ENCODE measurements at places on chromosomes 3 and 15.

GRCh38 chr3:132595014-132595413 is 2.1 kb upstream of the ACKR4 start:
- DNase-seq, result peak; percentile 48

- DNase-seq, result peak; percentile 81
These were observed 50.7 kb downstream of the CLDN11 start for GRCh38 chr3:170469151-170470062.

GRCh38 chr15:70829371-70830166 is 24.4 kb downstream of the LARP6 start:
- DNase-seq, result no peak

GRCh38 chr15:64472161-64472560 is 11.8 kb downstream of the ZNF609 start:
- no peak for DNase-seq

DNA sequence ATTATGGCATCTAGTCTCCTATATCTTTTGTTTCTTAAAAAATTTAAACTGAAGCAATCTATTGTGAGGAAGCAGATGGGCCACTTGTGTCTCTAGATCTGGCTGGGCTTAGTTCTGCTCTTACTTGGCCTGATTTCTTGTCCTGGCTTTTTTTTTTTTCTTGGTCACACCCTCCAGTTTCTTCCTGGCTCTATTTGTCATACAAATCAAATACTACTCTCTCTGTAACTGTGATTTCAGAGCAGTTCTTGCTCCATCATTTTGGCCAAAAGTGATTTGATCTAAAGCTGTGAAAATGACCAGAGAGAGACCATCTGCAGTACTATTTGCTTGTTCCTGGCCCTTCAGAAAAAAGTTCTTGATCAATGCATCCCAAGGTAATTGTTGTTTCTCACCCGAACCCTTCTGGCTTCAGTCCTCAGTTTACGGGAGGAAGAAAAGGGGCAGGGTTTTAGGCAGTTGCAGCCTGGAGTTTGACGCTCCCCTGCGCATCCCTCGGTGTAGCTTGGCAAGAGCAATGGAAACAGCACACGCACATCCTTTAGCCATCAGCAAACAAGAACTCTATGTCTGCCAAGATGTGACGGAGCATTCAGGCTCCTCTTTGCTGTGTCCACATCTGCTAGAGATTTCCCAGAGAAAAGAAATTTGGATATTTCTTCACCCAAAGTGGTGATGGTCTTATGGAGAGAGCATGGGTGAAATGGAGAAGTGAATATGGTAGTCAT is 31.6 kb downstream of the CHST2 start:
- no peak for DNase-seq

GRCh38 chr3:97417-98258 is 98.9 kb upstream of the CHL1 start:
- DNase-seq, result no peak

DNA sequence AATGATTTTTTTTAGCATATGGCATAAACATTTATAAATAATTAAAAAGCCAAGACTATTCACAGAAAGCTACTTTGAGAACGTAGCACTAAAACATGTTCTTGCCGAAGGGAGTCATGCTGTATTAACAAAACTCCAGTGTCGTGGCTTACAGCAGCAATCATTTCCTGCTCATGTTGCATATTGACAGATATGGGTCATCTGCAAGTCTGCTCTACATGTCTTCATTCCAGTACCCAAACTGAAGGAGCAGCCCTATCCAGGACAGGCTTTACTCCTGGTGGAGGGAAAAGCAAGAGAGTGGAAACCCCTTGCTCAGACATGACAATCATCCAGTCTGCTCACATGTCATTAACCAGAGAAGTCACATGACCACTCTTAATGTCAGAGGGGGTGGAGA is 87.6 kb downstream of the NEK11 start:
- peak; percentile 1 for DNase-seq

GRCh38 chr3:43287500-43287873 is 1.1 kb downstream of the SNRK start:
- DNase-seq, result no peak

DNA sequence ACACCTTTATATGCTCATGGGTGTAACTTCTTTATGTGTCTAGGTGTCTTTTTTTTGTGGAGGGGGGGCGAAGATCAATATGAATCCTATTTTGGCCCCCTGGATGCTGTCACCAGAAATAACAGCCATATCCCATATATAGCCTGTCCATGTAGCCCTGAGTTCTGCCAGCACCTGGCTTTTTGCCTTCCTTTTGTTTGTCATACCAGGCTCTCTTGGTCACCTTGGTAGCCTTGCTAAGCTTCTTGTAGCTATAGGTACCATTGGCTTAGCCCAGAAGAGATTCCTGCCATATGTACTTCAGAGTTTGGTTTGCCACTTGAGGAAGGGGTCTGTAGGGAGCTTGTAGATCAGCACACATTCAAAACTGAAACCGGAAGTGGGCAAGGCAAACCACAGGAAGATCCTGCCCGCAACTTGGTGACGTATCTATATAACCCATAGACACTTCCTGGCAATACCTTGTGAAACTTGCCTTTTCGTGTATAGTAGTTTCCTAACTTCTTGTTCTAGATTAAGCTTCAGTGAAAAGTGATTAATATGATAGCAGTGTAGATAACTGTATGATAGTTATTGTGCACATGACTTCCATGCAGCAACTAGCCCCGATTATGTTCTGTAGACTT is 11.9 kb downstream of the RASA2 start:
- DNase-seq, result no peak

DNA sequence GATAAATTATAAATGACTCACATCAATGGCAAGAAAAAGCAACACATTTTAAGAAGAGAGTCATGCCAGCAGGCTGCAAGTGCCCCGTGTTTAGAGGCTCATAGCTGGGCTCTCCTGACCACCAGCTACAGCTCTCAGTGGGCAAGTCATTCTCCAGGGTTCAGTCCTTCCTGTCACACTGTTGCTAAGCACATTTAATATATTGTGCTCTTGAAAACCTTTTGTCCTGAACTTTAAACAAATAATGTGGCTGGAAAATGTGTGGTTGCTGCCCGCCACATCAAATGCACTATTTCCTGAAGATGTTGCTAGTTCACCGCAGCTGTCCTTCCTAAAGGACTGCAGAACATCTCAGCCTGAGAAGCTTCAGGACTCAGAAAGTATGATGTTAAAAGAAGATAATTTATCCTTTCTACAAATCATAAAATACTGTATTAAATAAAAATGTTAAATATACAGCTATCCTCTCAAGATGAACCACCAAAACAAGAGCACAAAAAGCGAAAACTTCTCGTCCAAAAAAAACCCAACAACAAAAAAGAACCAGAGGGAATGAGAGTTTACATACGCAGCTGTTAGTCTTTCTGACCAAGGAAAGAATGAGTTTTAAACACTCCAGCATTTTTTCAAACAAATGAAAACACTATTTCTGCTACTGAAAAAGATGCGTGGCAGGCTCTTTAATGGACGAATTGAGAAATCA is 951 bp downstream of the TARS3 start:
- no peak for DNase-seq

DNA sequence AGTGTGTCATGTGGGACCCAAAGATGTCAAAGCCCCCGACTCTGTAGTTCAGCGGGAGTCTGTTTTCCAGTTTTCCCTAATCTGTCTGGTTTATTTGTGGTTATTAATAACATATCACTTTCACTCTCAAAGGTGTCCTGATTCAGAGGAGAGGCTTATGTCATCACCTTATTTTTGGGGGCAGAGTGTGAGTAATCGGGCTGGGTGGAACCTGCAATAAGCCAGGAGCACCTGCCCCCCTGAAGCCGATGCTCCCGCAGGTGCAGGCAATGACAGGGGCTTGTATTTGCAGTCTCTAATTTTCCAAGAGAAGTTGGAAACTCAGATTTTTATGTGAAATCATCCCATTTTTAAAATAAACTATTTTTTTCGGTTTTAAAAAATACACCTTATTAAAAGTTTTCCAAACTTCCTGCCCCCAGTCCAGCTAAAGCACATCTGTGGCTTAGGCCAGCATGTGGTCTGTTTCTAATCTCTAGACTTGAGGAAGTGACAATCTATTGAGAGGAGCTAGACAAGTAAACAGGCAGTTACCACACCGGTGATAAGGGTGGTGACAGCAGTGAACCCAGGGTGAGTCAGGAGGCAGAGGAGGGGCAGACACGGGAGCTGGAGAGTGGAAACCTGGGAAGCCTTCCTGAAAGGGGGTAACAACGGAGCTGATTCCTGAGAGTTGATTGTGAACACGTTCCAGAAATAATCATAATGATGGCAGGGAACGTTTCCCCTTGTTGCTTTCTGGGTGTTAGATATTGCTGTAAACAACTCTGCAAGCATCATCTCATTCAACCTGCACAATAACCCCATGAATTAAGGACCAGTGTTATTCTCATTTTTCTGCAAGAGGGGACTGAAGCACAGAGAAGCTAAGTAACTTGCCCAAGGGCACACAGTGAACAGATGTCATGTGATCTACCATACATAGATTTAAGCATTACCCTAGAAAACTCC is 37.2 kb downstream of the BHLHE40 start:
- DNase-seq, result no peak

DNA sequence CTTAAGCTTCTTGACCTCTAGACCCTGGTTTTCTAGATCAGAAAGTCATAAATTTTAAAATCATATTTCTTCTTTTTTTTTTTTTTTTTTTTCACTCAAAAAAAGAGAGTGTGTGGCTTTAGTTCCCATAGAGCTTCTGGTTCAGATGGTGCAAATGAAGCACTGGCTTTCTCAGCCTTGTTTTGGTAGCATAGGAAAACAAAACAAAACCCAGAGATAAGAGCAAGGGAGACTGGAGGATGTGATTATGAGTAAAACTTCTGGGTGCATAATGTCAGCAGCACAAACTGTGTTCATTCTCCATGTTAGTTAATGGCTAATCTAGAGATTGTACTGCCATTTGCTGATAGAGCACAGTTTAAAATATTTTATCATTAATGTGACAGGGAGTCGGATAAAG is 55.4 kb downstream of the RARB start:
- DNase-seq, result no peak

DNA sequence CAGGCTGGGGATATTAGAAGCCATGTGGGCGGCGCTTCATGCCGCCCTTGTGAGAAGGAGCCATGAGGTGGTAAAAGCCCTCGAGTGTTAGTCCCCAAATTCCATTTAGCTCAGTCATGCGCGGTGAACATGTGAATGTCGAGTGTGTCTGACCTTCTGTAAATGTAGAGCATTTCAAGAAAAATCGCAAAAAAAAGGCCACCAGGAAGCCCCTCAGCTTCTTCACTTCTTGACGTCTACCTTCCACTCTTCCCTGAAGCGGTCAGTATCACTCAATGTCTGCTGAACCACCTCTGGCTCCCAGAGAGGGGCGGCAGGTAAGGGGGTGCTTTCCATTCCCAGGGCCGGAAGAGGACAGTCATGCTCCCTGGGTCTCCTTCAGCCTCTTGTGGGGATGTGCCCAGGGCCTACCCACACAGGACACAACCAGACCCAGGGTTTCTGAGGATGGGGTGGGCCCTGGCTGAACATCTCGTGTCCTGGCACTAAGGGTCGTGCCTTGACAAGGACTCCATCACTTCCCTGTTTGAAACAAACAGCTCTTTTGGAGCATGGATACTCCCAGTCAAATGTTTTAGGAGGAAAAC is 274.9 kb downstream of the FAM43A start:
- DNase-seq, result no peak

DNA sequence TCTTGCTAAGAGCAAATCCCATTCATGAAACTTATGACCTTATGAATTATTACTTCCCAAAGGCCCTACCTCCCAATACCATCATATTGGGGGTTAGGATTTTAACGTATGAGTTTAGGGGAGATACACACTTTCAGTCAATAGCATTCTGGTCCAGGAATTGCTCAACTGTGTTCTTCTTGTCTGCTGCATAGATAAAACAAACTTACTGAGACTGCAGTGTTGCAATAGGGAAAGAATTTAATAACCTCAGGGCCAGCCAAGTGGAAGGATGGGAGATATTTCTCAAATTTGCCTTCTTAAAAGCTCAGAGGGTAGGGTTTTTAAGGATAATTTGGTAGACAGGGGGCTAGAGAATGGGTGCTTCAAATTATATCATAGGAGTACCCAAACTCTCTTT is 625.8 kb downstream of the OTOL1 start:
- DNase-seq, result peak; percentile 25

DNA sequence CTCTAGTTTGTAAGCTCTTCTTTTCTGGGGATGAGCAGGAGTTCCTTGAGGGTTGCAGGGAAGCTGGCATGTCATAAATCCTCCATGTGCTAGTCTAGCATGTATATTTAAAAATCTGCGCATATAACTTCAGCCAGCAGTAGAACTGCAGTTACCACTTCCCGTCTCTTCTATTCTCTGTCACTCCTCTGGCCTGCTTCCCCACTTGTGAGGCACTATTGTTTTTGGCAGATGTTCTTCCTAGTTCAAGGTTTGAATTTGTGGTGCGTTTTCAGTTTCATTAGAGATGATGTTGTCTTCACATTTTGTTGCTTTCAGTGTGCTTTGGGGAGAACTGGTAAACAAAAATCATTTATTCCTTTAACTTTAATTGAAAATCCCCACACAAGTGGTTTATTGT is 169.1 kb upstream of the ZPLD1 start:
- DNase-seq, result peak; percentile 9

- no peak for DNase-seq
These were observed 121.9 kb upstream of the ARHGEF3 start for GRCh38 chr3:56923526-56924224.

DNA sequence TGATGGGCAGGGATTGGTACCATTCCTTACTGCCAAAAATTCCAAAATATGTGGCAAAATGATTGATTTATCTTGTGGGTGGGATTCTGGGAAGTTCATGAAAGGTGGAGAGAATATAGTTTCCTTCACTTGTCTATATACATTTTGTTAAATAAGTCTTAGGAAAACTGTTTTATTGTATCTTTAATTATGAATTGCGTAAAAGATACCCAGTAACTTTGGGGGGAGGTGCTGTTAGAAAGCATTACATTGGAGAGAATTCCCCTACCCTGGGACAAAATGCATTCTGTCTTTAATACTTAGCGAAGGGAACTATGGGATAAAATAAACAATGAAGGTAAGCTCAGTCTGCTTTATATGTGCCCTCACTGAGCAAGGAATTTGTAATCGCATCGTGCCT is 4.6 kb downstream of the SETD5 start:
- no peak for DNase-seq

- DNase-seq, result no peak
These were observed 61.2 kb downstream of the THBS1 start for GRCh38 chr15:39642011-39642640.

DNA sequence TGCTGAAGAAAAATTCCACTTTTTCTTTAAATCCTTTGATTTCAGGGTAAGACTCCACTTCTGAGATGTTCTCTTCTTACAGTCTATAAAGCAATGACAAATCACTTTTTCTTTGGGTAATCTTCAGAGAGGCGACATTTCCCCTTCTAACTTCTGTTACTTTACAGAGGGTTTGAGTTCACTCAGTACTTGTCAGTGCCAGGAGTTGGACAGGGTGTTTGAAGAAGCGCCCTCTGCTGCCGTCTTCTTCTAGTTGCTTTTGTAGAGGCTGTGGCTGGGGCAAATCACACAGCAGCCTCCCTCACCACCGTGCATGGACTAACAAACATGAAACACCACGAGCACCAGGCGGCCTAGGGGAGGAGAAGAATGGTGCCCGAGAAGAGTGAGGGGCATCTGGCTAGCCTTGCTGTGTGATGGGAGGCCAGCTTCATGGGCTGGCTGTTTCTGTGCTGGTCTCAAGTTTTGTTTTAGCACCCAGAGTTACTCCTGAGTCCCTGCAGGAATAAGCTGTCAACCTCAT is at the start of gene CD80:
Gene CD80 (minus strand): TSS at position 174 of the 523 bp plus-strand sequence. CDS start 1,886 bp downstream, outside the sequence.
- DNase-seq, result peak; percentile 5
